Inflammatory macrophage treated with lipopolysaccharide for 1 hour (primary cell): ENCODE measurements at places on chromosomes 12 and 14.

DNA sequence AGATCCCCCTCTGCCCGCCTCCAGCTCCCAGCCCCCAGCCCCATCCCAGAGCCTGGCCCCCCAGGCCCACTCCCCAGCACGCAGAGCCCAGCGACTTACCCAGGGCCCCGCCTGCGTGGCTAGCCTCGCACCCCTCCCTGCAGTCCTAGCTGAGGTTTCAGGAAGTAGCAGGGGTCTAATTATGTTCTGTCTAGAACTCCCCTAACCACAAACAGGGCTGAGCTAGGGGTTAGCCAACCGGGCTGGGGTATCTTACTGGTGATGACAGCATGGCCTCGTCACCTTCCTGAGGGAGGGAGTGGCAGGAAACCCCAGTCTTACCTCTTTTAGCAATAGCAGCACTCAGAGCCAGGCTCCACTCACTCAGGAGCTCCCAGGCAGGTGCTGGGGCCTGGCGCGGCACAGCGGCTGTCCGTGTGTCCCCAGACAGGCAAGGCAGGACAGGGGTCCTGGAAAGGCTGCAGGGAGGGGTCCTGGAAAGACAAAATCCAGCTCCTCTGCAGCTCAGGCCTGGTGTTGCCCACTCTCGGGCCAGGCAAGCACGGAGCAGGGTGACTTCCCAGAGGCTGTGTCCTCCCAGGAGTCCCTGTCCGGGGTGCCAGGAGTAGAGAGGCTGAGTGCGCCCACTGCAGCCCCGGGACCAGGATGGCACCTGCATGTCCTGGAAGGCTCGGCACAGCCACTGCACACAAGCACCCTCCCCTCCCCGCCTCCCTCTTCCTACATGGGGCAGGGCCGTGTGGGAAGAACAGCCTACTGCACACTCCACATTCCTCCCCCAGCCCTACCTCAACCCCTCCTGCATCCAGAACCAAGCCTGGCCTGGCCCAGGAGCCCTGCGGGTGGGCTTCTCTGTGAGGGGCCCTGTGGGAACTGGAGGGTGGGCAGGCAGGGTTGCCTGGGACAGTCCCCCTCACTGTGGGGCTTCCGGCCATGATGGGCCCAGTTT is at the start of gene GPR132:
Gene GPR132 (minus strand): TSS at position 151 of the 949 bp plus-strand sequence. CDS start 10,010 bp downstream, outside the sequence.
- DNase-seq, result peak; percentile 95

- no peak for DNase-seq
Observed at GRCh38 chr12:52185400-52185967, 6.3 kb downstream of the KRT80 start.

DNA sequence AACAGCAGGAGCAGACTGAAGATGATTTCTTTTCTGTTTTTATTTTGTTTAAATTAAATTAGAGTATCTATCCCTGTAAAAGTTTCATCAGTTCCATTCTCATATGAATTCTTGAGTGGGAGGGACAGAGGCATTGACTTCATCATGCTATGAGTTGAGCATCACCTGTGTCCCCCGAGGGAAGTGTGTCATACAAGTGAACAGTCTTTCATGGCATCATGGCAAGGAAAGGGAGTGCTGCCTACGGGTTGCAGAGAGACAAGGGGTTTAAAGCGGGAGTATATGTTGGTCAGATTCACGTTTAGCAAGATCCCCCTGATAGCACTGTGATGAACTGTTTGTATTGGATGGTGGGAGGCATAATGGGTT is 52.7 kb upstream of the HIF1A start:
- no peak for DNase-seq

DNA sequence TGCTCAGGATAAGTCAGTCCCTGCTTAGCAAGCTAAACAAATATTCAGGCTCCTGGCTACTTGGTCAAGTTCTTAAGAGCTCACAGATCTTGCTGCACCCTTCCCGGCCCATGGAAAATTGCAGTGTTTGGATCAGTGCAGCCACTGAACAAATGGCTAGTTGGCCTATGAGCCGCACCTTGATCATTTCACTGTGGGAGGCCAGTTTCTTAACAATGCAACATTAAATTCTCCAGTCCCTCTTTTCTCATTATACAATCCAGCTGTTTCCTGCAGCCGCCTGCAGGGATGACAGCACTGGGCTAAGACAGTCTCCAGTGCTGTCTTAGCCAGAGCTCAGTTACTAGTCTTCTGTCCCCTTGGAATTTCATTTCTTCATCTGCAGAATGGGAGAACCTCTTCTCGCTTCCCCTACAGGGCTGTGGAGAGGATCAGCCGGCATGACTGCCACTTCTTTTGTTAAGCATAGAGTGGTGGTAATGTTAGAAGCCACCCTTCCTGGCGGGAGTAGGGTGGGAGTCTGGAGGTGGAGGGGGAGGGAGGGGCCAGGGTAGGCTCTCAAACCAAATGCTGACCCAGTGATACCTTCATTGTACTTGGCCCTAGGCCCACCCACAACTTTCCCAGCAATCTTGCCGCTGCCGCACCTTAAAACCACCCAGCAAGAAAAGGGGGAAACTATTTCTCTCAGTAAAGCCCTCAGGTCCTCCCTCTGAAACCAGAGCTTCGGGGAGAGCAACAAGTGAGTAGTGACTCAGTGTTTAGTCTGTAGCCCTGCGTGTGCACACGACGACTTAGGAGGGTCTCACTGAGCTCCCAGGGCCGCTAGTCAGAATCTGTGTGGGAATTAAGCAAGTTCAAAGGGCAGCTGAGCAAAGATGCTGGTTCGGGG is 145.7 kb downstream of the NUAK1 start:
- no peak for DNase-seq

DNA sequence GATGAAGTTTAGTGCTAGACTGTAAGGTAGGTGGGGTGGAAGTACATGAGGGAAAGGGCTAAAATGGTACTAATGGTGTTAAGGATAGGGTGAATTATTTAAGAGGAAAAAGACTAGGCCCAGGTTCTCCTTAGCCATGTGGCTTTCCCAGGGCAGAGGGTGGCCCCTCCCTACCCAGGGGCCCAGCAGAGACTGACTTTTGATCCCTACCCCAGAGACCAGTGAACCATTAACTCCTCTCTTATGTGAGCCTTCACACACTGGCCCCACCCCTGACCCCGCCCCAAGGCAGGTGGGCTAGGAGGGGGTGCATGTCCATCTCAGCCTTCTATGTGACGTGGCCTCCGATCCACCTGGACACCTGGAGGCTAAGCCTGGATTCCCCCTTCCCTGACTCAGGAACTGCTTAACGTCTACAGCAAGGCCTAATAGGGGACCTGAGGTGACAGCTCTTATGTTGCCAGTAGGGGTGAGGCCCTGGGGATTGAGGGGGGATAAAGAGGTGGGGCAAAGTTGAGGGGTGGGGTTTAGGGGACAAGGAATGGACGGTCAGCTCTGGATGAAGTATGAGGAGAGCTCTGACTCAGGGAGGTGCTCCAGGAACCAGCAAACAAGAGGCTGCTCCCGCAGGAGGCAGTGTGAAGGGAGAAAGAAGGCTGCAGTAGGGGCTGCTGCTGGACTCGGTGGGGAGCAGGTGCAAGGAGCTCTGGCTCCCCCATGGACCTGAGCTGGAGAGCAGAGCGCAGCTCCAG is 757 bp downstream of the SLC39A5 start:
- no peak for DNase-seq

DNA sequence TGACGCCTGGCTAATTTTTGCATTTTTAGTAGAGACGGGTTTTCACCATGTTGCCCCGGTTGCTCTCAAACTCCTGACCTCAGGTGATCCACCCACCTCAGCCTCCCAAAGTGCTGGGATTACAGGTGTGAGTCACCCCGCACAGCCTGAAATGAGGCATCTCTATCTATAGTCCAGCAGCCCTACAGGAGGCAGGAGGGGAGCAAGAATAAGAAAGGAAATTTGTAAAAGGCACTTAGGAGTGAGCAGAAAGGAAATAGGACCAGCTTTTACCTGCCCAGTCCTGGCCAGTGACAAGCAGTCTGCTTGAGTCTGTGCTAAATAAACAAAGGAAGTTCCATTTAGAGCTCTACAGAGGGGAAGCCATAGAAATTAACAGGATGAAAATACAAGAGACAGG is 15.0 kb upstream of the PSMA6 start:
- DNase-seq, result no peak

DNA sequence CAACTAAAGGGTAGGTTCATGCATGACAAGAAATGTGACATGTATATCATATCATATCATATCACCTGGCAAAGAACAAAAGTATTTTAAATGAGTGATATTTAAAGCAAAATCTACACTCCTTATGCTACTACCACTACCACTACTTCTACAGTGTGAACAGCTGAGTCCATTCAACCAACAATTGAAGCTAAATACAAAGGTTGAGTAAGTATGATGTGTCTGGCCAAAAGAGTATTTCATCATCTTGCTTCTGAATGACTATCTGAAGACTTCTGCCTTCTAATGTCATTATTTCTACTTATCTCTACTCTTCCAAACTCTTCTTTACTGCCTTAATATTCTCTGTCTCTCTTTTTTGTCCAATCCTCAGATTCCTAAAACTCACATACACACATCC is 292.6 kb upstream of the CAND1 start:
- DNase-seq, result no peak

GRCh38 chr14:51328064-51328771 is 88.2 kb downstream of the TMX1 start:
- DNase-seq, result no peak

GRCh38 chr12:103887738-103888137 is 42.5 kb upstream of the HSP90B1 start:
- DNase-seq, result no peak

DNA sequence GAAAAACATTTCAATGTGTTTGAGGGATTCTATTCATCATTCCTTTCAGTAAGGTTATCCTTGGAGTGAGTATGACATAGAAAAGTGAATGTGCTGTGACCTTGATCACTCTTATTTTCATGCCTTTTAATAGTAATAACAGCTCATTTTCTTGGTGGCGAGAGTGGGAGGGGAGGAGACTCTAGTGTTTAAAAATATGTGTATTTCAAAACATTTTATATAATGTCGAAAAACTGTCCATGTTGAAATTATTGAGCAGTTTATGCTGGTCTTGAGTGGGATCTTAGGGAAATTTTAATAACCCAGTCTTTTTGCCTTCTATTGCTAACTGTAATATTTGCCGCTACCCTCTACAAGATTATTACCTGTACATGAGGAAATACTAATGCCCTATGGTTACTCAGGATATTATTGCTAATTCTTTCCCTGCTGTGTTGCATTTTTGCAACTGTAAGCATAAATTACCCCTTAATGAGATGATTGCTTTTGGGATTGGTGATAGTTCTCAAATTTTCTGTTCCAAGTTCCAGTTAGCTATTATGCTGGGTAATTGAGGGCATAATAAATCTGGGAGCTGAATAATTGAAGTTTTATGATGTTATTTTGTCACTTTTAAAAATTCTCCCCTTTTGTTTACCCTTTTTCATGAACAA is 21.9 kb downstream of the ATF7IP start:
- DNase-seq, result peak; percentile 53
